AG04450 (cell line): ENCODE measurements at places on chromosomes 11 and 22.
A peak's percentile ranks its signal among the peaks of the same experiment; 100 is the strongest.

DNA sequence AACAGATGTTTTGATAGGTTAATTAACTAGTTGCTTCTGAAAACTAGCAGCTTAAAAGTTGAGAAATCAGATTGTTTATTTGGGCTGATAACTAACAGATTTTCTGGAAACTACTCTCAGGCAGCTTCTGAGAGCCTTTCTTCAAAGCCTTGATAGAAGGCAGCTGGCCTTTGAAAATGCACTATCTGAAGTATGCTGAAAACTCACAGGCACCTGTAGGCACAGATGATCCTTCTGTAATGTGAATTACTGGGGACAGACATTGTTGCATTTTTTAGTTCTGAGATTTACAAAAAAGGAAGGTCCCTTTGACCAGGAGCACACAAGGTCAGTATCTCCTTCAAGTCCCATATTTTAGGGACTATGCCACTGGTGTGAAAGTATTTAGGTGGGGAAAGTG, 460.8 kb upstream of the CNTN5 start:
- no peak for DNase-seq

DNA sequence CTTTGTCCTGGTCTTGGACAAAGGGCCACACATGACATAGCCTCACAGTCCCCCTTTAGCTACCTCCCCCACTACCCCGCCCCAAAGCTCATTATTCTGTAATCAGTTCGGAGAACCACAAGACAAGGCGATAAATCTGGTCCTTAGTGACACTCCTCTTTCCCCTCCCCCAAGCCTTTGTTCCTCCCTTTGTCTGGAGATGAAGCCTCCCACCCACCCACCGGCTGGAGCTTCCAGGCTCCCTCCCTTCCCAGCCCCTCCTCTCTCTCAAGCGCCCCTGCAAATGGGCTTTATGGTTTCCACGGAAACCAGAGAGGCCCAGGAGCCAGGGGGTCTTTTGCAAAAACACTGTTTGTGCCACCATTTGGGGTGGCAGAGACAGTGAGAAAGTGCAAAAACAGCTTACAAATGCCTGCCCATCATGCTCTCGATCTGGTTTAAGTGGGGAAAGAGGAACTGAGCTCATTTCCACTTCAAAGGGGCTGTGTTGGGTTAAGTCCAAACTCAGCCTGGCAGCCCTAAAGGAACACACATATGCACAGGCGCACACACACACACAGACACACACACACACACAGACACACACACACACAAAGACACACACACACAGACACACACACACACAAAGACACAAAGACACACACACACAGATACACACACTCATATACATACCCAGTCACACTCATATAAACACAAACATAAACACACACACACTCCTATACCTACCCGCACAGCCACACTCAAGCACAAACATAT, 23.5 kb downstream of the APLNR start:
- no peak for DNase-seq

DNA sequence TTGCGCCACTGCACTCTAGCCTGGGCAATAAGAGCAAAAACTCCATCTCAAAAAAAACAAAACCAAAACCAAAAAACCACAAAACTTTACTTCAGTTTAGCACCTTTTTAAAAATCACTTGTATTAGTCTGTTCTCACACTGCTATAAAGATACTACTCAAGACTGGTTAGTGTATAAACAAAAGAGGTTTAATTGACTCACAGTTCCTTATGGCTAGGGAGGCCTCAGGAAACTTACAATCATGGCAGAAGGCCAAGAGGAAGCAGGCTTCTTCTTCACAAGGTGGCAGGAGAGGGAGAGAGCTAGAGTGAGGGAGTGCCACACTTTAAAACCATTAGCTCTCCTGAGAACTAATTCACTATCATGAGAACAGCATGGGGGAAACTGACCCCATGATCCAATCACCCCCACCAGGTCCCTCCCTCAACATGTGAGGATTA, 261.3 kb downstream of the TMEM135 start:
- no peak for DNase-seq

GRCh38 chr11:75189911-75190310, 39.0 kb downstream of the SLCO2B1 start:
- no peak for DNase-seq

- DNase-seq, result no peak
Observed at GRCh38 chr11:13140028-13140870, 131.1 kb downstream of the RASSF10 start.

GRCh38 chr11:94449437-94449836, 44.2 kb downstream of the MRE11 start:
- DNase-seq, result peak; percentile 21

GRCh38 chr11:79362821-79363220, 78.0 kb downstream of the TENM4 start:
- DNase-seq, result no peak
